Epithelial cell of prostate (primary cell): ENCODE measurements at places on chromosomes 5 and 9.

- DNase-seq = no peak
Observed at GRCh38 chr5:72647806-72648205, 140.6 kb upstream of the ZNF366 start.

DNA sequence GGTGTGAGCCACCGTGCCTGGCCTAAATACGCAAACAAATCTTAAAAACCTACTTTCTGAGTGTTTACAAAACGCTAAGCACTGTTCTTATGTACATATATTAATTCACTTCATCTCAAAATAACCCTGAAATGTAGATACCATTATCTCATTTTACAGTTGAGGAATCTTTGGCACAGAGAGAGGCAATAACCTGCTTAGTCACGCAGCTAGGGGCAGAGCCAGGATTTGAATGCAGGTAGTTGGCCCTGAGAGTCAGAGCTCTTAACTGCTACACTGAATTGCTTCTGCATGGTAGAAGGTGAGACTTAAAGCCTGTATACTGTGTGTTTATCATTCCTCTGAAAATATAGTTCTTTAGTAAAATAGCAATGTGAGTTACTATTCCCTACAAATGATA, 21.9 kb downstream of the ARHGEF37 start:
- DNase-seq = no peak

- DNase-seq = no peak
Observed at GRCh38 chr9:128151309-128152132, 2.3 kb downstream of the LCN2 start.

DNA sequence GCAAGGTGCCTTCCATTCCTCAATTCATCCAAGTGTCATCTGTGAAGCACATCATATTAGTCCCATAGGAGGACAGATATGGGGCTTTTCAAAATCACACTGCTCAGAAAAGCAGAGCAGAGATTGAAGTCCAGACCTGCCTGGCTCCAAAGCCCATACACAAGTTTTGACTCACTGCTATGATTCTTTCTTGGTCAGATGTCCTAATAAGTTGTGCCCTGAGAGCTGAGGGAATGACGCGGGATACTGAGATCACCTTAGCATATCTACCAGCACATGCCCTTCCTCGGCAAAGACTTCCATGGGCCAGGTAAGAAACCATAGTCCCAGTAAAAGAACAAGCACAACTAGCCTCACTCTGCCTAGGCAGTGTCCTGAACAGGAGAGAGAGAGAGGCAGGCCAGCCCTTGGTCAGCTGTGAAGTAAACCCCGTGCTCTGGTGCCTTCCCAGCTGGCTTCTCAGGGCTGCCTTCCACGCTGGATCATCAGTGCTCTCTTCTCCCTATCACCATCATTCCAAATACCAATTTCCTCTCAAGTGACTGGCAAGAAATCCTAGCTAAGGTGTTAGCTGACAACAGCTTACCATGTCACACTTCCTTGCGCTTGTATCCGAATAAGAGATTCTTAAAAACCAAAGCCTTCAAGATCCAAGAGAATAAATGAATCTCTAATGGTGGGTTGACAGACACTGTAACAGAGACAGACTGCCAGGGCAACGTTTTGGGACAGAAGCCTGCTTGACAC, 73.2 kb downstream of the SIL1 start:
- DNase-seq = no peak

- DNase-seq = no peak
Observed at GRCh38 chr5:143536364-143536763, 132.9 kb upstream of the NR3C1 start.

DNA sequence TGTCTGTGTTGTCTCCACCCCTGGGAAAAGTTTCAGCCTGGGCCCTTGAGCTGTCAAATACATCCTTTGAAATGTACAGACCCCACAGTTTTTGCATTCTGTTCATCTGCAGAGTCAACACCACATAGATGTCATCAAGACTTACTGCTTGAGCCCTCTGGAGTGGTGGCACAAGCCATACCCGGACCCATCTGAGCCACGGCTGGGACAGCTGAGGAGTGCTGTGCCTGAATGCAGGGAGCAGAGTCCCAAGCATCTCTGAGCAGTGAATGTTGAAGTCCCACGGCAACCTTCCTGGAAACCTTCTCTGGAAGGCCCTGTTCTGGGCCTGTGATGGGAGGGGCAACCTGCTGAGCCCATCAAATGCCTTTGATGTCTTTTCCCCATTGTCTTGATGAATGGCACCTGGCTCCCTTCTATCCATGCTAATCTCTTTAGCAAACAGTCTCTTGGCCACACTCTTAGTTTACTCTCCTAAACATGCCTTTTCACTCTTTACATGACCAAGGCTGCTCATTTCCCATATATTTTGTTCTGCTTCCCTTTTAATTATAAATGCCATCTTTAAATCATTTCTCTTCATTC, 92.5 kb downstream of the ATPSCKMT start:
- DNase-seq = no peak

- DNase-seq = no peak
Observed at GRCh38 chr5:63323926-63324325, 638.3 kb downstream of the HTR1A start.

- DNase-seq = no peak
Observed at GRCh38 chr5:176388003-176388443, 375 bp downstream of the NOP16 start.

DNA sequence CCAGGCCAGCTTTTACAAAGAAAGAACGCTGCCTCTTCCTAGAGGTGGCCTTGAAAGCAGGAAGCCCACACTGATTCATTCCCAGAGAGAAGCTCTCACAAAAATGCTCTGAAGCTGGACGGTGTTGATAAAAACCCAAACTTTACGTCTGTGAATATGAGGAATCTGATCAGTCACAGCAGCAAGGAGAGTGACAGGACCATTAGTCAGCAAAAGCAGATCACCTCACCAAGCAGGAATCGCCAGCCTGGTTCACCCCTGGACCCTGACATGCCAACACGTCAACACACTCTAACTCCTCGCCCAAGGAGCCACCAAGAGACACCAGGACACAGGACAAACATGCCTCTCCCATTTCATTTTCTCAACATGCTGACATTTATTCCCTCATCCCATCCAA, 70.6 kb upstream of the ZNF622 start:
- DNase-seq = no peak

- no peak for DNase-seq
Observed at GRCh38 chr9:4842734-4843133, 50.0 kb downstream of the RCL1 start.

GRCh38 chr9:130872912-130873503, 23.6 kb downstream of the QRFP start:
- DNase-seq = no peak

DNA sequence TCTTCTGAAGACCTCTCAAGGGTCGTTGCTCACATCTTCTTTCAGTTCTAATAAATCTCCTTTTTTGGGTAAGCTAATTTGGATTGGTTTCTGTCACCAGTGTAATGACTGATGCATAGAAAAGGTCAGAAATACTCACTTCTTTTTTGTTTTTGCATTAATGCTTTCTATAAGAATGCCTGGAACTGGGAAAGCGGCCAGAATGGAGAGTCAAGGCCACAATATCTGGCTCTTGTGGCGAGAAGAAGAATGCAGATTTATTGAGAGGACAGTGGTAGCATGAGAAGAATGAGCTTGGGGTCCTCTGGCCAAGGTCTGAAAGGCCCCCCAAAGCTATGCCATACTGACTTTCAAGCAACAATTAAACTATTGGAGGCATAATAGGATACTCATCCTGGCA, 88.0 kb upstream of the SLC12A2 start:
- DNase-seq = no peak

DNA sequence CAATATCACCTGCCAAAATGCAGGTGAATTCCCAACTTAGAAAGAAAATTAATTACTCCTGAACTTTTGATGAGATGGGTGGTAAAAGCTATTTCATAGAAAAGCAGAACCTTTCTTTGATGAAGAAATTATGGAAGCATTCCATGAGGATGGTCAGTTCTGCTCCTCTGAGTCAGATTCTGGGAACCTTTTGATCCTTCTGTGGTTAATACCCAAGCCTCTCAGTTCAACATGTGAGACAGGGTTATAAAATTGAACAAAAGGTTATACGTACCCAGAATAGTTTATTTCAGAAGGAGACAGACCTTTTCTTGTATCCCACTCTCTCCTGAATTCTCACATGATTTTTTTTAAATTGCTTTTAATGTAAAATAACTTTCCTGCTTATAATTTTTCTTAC, 767.6 kb upstream of the ADAMTS16 start:
- no peak for DNase-seq

DNA sequence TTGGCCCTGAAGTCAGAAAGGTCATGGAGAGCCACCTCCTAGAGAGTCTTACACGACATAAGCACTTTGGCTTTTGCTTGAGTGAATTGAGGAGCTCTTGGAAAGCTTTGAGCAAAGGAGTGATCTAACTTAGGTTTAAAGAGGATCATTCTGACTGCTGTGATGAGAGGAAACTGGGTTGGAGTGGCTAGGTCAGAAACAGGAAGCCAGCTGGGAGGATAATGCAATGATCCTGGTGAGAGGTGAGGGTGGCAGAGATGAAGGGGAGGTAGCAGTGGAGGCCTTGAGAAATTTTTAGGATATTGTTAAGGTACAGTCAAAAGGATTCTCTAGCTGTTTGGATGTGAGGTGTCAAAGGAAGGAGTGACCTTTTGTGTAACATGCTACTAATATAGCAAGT, 32.2 kb upstream of the ROPN1L start:
- no peak for DNase-seq

DNA sequence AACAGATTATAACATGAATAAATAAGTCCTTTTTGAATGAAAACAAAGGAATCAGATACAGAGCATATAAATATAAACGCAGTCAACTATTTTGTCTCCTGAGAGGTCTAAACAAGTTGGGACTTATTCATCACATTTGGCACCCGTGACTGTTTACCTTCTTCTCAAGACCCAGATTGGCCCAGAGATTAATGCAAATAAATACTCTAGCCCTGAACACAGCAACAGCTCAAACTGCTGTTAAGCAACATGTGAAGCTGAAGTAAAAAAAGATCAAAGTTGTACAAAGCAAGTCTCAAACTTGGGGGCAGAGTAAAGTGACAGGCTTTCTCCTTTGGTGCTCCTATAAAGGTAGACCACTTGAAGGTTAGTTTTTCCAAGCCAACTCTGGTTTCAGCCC, 95.0 kb upstream of the NR5A1 start:
- peak; percentile 65 for DNase-seq

DNA sequence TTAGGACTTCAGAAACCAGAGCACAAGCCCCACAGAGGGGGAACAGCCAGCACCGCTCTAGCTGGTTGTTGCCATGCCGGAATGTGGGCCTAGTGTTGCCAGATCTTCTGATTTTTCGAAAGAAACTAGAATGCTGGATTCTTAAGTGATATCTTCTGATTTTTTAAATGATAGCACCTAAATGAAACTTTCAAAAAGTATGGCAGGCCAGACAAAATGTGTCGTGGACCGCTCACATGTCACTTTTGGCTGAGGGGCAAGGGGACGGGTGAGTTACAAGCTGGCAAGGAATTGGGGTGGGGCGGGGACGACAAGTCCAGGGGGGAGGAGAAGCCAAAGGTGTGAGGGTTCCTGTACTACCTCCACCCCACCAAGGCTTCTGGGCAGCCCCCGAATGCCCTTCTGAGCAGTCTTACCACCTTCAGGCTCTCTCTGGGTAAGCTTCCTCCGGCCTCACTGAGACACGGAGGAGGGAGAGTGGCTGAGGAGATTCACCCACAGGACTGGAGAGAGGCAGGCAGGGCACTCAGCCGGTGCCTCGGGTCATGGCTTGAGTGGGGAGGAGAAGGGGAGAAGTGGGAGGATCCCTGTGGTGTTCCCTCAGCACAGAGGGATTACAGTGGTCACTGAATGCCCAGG, 10.3 kb downstream of the B4GALT7 start:
- DNase-seq = no peak

DNA sequence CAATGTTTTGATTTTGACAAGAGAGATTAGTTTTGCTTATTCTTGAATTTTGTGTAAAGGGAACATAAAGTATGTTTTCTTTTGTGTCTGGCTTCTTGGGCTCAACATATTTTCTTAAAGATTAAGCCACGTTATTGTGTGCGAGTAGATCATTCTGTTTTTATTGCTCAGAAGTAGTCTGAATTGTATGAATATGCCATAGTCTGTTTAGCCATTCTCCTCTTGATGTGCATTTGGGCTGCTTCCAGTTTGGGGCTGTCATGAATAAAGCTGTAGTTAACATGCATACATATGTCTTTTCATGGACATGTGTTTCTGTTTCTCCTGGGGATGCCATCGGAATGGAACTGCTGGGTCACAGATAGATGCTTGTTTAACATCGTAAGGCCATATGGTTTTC, 198.9 kb downstream of the FANCC start:
- DNase-seq = no peak

- DNase-seq = peak; percentile 49
Observed at GRCh38 chr9:127361561-127361960, 35.4 kb upstream of the SLC2A8 start.

DNA sequence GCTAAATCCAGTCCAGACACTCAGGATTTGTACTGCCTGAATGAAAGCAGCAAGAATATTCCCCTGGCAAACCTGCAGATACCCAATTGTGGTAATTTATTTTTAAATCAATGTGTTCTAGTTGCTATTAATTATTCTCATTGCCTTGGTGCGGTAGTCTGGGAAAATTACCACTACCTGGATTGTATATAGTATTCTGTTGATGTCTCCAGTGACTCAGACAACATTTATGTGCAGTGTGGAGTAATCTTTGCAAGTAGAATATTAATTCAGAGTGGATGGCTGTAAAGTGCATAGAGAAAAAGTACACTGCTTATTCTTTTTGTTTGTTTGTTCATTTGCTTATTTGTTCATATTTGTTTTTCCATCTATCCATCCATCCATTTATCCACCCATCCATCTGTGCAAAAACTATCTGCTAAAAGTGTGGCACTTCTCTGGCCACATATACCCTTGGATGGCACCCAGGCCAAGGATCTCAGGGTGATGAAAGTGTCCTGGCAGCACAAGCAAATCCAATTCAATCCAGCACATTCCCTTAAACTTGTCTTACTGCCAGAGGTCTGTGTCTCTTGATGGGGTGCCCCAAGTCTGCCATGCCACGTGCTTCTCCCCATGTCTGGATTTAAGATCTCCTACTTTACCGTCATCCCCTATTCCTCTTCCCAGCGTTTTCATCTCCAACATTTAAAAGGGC, 41.3 kb downstream of the NTRK2 start:
- DNase-seq = no peak

DNA sequence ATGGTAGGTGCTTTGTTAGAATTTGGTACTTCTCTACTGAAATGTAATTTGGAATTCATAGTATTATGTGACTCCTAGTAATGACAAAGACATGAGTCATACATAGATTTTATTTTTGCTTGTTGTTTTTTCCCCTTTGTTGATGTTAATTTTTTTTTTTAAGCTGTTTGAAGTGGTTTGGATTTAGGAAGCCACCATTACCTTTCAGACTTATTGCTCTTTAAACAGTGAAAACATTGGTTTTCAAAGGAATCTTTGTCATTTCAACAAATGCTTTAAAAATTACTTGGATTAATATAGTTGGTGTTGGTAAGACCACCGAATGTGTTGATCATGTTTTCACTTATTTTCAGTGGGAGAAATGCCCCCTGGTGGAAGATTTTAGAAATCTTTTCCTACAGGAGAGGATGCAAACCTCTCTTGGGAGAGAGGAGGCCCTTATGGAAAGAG, 170.1 kb upstream of the PITX1 start:
- no peak for DNase-seq
